ENCODE measurements at places on chromosomes 4 and X.

DNA sequence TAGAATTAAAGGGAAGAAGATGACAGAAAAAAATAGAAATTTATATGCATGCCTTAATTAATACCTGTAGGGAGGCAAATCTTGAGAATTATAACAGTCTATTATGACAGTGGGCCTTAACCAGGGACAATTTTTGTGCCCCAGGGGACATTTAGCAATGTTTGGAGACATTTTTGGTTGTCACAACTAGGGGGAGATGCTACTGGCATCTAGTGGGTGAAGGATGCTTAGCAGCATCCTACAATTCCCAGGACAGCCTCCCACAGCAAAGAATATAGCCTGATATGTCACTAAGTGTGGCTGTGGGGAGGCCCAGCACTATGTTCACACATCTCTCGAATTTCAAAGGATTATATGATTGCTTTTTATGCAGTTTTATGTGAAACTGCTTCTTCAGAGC is 10.5 kb downstream of the GPR82 start:
- DNase-seq, result no peak

GRCh38 chr4:17657849-17658248 is 43.4 kb downstream of the MED28 start:
- no peak for DNase-seq

DNA sequence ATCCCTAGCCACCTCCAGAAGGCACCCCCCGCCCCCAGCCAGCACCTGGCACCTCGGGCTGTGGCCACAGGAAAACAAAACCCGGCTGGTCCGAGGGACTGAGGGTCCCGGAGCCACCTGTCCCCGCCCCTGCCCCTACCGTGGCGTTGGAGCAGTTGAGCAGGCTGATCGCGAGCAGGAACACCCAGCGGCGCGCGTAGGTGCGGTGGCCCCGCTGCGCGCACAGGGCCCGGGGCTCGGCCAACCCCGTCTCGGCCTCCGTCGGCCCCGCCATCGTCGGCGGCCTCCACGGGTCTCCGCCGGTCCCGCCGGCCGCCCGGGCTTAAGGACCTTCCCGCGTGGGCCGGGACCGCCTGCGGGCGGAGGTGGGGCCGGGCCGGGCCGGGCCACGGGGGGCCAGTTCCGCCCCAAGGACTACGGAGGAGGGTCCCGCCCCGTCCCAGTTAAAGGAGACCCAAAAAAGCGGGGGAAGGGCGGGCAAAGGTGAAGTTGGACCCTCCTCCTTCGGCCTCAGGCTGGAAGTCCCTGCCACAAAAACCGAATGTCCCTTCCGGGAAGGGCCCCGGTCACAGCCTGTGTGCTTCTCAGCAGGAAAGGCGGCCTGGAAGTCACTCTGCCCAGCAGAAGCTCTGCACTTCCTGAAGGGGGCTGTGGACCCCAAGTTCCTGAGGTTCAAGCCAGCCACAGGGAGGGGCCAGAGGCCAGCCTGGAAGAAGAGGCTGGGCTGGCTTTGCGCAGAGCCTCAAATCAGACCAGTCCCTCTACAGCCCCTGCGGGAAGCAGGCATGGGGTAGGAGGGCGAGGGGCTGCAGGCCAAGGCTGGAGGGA is at the start of gene SLC49A3:
Gene SLC49A3, minus strand, starts transcription at position 298 of the 828 bp plus-strand sequence. Its CDS starts 24 bp downstream, at position 274.
- no peak for DNase-seq

DNA sequence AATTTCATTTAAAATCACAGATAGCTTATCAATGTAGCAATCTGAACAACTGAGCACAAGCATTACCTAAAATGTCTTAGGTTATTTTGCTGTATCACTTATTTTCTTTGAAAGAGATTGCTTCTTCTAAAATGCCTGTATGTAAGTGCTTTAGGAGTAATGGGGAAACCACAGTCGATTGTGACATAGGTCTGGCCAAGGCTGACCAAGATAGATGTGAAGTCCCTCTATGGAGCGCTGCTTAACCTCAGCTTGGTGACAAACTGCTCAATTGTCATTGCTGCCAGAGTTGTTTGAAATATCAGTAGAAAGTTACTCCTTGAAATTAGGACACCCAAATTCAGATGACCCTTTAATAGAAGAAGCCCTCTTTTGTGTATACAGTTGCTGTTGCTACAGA is 401.9 kb upstream of the NDST4 start:
- DNase-seq, result no peak

GRCh38 chrX:110806145-110806544 is 10.5 kb upstream of the CHRDL1 start:
- DNase-seq, result no peak

DNA sequence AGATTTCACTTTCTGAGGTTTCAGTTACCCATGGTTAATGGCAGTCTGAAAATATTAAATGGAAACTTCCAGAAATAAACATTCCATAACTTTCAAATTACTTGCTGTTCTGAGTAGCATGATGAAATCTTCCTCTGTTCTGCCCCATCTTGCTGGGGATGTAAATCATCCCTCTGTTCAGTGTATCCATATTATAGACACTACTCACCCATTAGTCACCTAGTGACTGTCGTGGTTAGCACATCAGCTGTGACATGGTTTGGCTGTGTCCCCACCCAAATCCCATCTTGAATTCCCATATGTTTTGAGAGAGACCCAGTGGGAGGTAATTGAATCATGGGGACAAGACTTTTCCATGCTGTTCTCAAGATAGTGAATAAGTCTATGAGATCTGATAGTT is 125.5 kb upstream of the GIMD1 start:
- no peak for DNase-seq

- DNase-seq, result no peak
Observed at GRCh38 chr4:127352220-127353113, 280.3 kb upstream of the INTU start.

DNA sequence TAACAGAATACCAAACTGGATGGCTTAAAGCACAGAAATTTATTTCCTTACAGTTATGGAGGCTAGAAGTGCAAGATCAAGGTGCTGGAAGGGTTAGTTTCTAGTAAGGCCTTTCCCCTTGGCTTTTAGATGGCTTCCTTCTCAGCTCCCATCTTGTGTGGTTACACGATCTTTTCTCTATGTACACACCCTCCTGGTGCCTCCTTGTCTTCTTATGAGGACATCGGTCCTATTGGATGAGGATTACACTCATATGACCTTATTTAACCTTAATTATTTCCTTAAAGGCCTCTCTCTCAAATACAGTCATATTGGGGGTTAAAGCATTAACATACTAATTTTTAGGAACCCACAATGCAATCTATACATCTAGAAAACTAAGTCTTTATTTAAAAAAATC is 787.9 kb upstream of the GALNTL6 start:
- no peak for DNase-seq

DNA sequence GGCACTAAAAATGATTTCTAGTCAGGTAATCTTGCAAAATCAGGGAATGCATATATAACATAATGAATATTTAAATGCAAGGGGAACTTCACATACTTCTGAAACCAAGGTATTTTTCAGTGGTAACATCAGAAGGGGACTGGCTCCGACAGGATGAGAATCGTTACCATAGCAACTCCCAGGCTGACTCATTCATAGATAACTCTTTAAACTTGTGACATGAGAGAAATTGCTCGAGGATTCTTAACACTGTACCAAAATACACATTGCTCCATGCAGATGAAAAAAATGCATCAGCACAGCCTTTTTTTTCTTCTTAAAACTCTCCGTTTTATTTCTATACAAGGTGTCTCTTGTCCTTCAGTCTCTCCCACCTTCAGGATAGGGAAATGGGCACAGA is 114.3 kb downstream of the GABRB1 start:
- no peak for DNase-seq

- no peak for DNase-seq
Observed at GRCh38 chr4:89829470-89830138, 7.4 kb downstream of the SNCA start.

- DNase-seq, result no peak
Observed at GRCh38 chrX:7580127-7580526, 262.8 kb upstream of the VCX start.

DNA sequence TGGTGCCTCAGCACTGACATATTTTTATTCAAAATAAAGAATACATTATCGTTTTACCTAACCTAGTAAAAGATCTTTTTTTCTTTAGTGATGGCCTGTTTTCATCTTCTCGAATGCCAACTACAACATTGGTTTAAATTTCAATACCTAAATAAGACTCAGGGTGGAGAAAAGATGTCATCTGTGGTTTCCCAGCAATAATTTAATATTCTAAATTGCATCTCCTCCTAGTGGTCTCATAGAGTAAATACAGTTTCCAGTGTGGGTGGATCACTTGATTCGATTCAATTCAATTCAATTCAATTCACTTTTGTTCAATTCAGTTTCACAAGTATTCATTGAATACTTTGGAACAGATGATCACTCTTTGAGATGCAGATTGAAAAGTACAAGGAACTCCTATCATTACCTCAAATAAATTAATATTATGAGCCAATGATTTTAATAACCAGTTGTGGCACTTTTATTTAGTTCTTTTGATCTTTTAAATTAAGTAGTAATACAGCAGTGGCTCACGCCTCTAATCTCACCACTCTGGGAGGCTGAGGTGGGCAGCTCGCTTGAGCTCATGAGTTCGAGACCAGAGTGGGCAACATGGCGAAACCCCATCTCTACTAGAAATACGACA is 427.2 kb downstream of the FAT4 start:
- DNase-seq, result no peak

GRCh38 chr4:128866269-128866668 is 56.8 kb downstream of the JADE1 start:
- no peak for DNase-seq

- no peak for DNase-seq
Observed at GRCh38 chr4:184383497-184384055, 90.8 kb downstream of the IRF2 start.

GRCh38 chr4:7747062-7747385 is 192.6 kb downstream of the AFAP1 start:
- DNase-seq, result no peak

DNA sequence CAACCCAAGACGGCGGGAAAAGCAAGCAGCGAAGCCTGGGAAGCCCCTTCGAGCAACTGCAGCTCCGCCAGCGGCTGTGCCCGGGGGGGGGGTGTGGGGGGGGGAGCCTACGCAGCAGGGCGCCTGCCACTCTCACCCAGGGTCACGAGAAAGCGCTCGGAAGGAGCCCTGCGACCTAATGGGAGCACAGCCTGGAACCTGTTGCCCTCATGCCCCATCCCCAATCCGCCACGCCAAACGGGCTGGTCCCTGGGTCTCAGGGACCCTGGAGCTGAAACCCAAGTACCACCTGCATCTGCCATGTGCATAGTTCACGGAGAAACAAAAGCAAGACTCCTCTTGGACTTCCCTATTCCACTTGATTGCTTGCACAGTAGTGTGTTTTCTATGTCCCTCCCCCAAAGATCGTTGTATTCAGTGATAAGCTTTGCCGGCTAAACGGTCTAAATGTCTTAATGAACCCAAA is 359 bp upstream of the GAB3 start:
- DNase-seq, result no peak

GRCh38 chr4:151324124-151324751 is 1.2 kb downstream of the SH3D19 start:
- no peak for DNase-seq

DNA sequence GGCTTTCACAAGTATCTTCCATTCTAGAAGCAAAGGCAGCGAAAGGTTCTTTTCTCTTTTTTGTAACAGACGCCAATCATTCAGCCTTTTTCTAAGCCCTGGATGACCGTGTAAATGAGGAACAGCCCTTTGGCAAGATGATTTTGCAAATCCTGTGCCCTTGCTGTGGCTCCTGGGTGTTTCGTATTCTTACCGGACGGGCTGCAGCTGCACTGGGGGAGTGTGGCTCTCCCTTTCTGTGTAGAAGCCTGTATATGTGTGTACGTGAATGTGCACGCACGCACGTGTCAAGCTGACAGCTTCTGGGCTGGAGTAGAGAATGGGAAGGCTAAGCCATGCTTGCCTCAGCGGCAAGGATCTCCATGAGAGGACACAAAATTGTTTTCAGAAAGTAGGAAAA is 8.2 kb downstream of the GRPEL1 start:
- DNase-seq, result no peak

GRCh38 chrX:12999422-12999821 is 24.5 kb downstream of the TMSB4X start:
- no peak for DNase-seq

- DNase-seq, result no peak
Observed at GRCh38 chr4:158823461-158823873, 54.6 kb downstream of the FNIP2 start.

DNA sequence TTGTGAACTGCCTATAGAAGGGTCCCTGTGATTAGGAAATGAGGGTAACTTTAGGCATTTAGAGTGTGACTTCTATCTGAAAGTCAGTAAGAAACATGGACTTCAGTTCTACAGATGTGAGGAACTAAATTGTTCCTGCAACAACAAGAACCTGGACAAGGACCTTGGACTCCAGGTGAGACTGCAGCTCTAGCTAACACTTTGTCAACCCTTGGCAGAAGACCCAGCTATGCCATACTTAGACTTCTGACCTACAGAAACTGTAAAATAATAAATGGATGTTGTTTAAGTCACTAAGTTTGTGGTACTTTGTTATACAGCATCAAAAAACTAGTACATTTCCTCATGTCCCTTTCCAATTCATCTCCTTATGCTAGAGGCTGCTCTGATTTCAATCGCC is 580.8 kb downstream of the IQCM start:
- DNase-seq, result no peak

DNA sequence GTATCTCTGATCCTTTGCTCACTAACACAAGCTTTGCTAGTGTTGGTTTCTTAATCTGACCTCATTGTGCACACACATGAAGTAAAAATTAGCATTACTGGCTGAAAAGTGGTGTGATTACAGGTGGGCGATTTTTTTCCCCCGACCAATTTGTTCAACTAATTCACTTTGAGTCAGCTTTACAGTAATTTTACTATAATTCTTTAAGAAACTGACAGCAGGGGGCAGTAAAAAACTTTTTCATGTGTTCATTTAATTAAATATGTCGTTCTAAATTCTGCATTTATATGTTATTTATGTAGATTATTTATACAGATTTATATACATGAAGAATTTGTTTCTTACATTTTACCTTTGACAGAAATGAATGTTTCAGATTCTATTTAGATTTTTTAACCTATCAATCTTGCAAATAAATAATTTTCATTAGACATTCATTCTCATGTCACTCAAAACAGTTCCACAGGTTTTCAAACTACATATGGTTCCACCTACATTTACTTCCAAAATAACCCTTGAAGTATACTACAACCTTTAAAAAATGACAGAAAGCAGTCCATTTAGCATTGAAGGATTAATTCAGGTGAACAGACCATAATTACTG is 17.5 kb downstream of the PALLD start:
- DNase-seq, result no peak

DNA sequence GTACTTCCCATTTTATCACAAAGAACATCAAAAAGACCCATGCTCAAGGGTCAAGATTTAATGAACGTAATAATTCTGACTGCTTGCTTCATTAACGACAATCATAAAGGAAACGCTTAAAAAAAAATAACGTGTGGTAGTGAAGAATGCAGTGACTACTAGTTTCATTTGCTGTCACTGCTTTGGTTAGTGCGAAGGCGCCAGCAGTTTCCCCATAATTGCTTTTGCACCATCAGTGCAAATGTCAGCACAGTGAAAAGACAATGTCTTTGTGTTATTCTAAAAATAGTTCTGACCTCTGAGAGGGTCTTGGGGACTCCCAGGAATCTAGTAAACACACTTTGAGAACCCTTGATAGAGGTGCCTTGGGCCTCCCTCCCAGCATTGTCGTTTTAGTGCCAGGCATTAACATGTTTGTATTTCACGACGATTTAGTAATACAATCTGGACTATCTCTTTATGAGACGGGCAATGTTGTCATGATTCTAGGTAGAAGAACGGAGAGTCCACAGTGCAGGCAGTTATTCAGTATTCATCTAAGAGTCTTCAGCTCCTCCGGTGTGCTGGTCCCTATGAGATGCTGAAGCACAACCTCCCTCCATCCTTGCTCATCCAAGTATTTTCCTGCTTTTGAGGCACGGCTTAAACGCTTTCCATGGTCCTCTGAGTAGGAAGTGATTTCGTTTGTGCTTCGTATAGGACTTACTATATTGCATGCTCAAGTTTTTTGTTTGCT is 71.0 kb downstream of the AFF1 start:
- no peak for DNase-seq

All from stimulated activated CD8-positive, alpha-beta memory T cell treated with anti-CD3 and anti-CD28 coated beads, Interleukin-7, amount 100 ng/mL, for 24 hours (primary cell).